Hematopoietic multipotent progenitor cell treated with erythropoietin and hydrocortisone succinate and interleukin-3 and kit ligand, for 8 days (in vitro differentiated cells): ENCODE measurements at places on chromosomes 7 and 10.

DNA sequence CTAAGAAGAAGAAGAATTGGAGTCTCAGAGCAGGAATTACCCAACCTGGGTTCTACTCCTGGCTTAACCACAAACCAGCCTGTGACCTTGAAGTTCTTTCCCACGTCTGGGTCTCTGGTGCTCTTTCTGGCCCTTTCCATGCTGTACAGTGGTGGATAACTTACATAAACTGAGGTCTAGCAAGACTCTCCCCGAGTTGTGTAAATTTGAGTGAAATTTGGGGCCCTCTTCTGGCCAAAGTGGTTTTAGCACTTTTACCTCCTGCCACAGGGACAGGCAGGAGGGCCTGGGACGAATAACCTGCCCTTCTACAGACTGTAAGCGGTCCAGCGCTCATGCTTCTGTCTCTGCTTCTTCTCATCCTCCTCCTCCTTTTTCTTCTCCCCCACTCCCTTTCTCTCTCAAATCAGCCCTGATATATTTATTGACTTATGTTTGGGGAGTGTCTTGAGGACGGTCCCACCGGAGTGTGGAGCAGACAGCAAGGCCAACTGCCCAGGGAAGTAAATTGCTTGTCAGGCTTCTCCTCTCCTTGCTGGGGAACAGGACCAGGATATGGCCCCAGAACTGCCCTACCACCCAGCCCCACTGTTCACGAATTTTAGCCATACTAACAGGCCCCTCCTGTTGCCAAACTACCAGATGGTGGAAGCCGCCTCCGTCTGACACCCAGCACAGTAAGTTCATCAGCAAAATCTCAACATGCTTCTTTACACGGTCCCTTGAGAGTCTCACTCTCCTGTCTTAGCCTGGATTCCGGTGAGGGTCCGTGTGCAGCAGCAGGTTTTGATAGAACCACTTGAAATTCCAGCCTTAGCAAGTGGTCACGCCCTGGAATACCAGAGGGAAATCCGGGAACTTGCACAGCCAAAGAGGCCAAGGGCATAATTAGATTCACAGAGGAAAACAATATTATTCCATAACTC, 4.0 kb upstream of the SH3PXD2A start:
- peak; percentile 64 for DNase-seq

DNA sequence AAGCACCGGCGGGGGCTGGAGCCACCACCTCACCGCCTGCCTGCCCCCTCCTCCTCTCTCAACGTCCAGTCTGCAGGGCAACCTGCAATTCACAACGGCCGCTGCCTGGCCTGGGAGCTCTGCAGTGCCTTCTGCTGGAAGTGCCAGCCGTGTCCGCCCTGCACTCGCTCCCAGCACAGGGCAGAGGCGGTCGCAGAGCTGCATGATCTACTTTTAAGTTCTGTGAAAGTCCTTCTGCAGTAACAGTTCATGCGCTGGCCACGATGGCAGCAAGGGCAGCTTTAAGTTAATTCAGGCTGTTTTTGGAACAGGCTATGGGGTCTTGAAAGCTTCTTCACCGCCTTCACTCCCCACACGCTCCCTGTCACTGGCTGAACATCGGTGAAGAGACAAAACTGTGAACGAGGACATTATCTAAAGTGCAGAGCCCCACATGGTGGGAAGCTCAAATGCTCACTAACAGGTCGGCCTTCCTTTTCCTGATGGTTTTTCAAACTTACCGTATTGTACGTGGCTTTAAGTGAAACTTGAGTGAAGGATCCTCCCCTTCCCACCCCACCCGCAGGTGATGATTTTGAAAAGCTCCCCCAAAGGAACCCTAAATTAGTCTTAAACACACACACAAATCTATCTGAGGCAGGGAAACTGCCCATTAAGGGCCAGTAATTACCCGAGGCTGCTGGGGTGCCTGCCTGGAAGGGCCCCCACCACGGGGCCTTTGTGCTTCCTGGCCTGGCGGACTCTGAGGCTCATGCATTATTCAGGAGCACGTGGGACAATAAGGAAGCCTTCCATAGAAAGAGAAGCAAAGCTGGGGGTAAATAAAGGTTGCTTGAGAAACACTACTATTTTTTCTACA, 504.3 kb downstream of the DNAJB6 start:
- no peak for DNase-seq

- DNase-seq = no peak
Observed at GRCh38 chr10:4882704-4883078, 56.7 kb downstream of the AKR1E2 start.

DNA sequence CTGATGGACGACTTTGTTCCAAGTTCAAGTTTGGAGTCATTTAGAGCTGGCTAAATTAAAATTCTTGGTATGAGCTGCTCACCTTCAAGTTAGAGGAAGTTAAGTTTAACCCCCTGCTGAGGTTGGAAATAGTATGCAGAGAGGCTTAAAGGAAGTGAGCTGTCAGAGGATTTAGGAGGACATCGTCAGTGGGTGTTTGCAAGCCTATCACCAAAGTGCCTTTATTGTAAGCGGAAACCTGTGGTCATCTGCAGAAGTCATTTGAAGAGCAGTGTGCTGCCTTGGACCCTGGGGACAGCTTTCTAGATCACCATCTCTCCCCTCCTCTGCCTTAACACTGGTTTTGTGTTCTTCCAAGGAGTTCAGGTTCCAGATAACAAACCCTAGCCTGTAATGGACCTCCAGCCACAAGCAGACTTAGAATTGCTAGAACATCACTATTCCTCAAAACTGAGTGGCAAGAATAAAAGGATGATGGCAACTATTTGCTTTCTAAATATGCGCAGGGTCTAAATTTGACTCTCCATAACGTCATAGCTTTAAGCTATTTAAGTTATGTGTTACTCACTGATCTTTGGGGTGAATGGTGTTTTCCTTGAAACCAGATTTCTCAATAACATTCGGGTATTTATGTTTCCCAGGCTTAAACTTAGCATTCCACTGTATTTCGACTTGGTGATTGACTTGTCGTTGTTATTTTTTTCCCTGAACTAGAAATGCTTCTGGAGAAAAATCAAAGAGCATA, 93.4 kb downstream of the SLC39A12 start:
- DNase-seq = no peak

DNA sequence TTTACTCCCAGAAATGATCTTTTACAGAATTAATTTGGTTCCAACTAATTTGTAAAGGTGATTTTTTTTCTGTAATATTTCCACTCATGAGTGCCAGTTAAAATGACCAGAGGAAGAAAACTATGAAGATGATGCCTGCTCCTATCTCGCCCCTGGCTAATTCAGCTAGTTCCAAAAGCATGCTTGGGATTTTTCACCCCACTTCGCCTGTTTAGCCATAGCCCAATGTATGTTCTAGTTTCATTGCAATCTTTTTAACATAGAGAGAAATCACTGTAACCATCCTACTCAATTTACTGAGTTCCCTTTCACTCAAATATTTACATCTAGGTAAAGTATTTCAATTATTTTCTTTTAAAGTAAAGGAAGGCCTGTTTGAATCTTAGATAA, 23.0 kb upstream of the STK17A start:
- DNase-seq = no peak

DNA sequence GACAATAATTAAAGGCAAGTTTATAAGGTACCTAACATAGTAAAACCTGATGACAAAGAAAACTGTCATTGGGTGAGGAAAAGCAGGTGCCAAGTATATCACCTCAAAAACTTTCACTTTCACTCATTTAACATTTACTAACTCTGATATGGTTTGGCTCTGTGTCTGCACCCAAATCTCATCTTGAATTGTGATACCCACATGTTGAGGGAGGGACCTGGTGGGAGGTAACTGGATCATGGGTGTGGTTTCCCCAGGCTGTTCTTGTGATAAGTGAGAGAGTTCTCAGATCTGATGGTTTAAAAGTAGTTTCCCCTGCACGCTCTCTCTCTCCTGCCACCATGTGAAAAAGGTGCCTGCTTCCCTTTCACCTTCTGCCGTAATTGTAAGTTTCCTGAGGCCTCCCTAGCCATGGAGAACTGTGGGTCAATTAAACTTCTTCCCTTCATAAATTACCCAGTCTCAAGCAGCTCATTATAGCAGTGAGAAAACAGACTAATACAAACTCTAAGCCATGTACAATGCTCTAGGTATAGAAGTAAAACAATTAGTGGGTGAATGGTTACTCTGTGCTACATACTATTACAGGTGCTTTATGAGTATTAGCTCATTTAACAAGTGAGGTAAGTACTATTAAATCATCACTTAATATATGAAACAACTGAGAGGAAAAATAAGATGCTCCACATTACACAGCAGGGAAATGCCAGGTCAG, 199.0 kb downstream of the CHCHD3 start:
- peak; percentile 72 for DNase-seq

DNA sequence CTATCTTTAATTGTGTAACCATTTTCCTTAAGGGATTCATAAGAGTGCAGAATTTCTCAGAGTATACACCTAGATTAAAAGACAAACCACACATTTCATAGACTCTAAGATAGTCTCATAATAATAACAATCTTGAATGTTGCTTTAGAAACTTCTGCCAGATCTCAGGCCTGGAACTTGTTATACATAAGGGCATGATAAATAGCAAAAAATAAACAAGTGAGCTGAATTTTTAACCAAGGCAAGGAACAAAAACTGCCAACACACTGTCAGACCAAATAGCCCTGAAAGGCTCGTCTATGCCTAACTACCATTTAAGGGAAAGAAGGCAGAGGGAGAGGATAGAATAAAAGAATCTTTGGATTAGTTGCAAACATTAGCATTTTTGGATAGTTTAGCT, 65.8 kb upstream of the SEMA3C start:
- DNase-seq = no peak
